ENCODE measurements at places on chromosomes 6 and 20. TPM values are rescaled to one million over a fixed set of nuclear protein-coding genes. Genes with fewer than 3 reads are reported as not detected.

The VSX1 gene
- total RNA-seq, result not detected

The RSPO4 gene
- not detected for total RNA-seq

DNA sequence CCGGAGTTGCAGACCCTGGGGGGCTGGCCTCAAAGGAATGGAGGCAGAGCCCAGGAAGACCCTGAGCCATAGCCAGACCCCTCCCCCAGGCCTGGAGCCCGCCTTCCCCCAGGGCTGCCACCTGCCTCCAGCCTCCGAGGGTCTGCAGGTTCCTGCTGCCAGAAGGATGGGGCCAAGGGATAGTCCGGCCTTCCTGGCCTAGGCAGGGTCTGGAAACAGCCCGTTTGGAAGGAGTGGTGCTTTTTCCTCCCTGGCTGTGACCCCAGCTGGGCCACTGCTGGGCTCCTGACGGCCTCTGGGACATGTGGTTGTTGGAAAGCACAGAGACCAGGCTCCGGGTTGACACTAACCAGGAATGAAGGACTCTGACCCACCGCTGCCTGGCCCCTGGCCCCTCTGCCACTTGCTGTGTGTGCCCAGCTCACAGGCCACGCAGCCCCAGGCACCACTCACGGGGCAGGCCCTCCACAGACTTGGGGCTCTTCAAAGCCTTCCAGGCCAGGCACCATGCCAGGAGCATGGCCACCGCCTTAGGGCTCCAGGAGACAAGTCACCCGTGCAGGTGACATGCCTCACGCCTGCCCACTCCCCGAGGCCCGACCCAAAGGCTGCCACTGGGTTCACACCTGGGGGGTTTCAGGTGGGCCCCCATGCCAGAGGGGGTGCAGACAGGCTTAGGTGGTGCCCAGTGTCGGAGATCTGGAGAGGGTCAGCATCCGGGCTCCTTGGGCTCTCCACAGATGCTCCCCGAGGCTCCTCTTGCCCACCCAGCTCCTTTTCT lies 3.9 kb upstream of the LAMA5 start:
- no peaks in the 10 kb centered on the region for H3K27me3 ChIP-seq
- H3K4me3 ChIP-seq, result no peak overlapping the region
- no peak for DNase-seq
- H3K4me1 ChIP-seq, result peaks cover 88% of the 10 kb centered on the region
- H3K27ac ChIP-seq, result peak overlapping the region; percentile 98

DNA sequence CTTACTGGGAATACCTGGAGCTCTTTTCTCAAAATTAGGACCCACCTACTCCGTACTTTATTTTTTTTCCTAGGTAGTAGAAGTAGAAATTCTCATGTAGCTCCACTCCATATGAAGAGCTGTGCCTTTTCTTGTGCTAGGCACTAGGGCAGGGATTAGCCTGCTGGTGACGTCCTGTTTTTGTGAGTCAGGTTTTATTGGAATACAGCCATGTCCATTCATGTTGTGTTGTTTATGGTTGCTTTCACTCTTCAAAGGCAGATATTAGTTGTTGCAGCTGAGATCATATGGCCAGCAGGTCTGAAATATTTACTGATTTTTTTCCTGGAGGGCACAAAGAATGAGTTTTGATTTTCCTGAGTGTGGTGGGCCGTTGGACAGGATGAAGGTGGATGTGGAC lies 20.5 kb downstream of the XRN2 start:
- no peak overlapping the region for H3K27ac ChIP-seq
- H3K4me1 ChIP-seq, result peaks cover 38% of the 10 kb centered on the region
- no peaks in the 10 kb centered on the region for H3K27me3 ChIP-seq
- DNase-seq, result no peak
- no peaks in the 10 kb centered on the region for H3K36me3 ChIP-seq

GRCh38 chr6:135939208-135939591 lies 87.7 kb downstream of the PDE7B start:
- H3K27ac ChIP-seq, result no peak overlapping the region
- H3K4me3 ChIP-seq, result no peak overlapping the region
- no peaks in the 10 kb centered on the region for H3K27me3 ChIP-seq

DNA sequence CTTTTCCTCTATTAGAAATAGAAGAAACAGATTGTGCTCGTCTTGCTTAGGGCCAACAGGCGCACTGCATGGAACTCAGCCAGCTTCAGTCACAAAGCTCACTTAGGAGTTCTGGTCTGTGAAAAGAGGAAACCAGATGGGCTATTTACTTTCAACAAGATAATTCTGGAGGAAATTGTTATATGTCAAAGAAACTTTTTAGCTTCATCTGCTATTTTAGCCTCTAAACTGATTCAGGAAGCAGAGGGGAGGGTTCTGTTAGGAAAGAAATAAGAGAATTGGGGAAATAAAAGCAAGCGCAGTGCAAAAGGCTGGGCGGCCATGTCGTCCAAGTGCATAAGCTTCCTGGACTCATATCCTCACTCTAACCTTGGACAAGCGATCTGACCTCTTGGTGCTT lies 21.3 kb downstream of the PRKN start:
- peak overlapping the region; percentile 61 for H3K27ac ChIP-seq
- H3K27me3 ChIP-seq, result no peaks in the 10 kb centered on the region

- no peak overlapping the region for H3K4me3 ChIP-seq
- H3K27ac ChIP-seq, result no peak overlapping the region
- no peaks in the 10 kb centered on the region for H3K27me3 ChIP-seq
These were observed 192.9 kb downstream of the AIG1 start for GRCh38 chr6:143253586-143253985.

- DNase-seq, result no peak
- peaks cover 22% of the 10 kb centered on the region for H3K4me1 ChIP-seq
- no peak overlapping the region for H3K27ac ChIP-seq
- no peaks in the 10 kb centered on the region for H3K27me3 ChIP-seq
These were observed 283.0 kb upstream of the MARCKS start for GRCh38 chr6:113574147-113574546.

DNA sequence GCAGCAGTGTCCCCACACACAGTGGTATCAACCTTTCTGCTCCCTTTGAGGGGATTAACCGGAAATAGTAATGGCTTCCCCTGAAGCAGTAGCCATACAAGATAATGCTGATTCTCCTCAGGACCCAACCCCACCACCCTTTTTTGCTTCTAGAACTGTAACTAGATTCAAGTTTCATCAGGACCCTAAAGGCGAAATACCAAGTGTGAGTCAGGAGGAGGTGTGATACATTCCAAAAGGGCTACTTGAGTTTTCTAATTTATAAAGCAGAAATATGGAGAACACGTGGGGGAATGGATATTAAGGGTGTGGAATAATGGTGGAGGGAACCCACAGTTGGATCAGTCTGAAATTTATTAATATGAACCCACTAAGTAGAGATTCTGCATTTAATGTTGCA lies 51.5 kb upstream of the CAP2 start:
- H3K4me3 ChIP-seq, result no peak overlapping the region
- no peaks in the 10 kb centered on the region for H3K27me3 ChIP-seq
- DNase-seq, result no peak
- H3K27ac ChIP-seq, result no peak overlapping the region
- peaks cover 3% of the 10 kb centered on the region for H3K4me1 ChIP-seq
- no peaks in the 10 kb centered on the region for H3K36me3 ChIP-seq

GRCh38 chr6:91476000-91476399 lies 889.1 kb upstream of the MAP3K7 start:
- H3K4me1 ChIP-seq, result peaks cover 4% of the 10 kb centered on the region
- H3K27me3 ChIP-seq, result no peaks in the 10 kb centered on the region
- no peaks in the 10 kb centered on the region for H3K36me3 ChIP-seq
- DNase-seq, result no peak

DNA sequence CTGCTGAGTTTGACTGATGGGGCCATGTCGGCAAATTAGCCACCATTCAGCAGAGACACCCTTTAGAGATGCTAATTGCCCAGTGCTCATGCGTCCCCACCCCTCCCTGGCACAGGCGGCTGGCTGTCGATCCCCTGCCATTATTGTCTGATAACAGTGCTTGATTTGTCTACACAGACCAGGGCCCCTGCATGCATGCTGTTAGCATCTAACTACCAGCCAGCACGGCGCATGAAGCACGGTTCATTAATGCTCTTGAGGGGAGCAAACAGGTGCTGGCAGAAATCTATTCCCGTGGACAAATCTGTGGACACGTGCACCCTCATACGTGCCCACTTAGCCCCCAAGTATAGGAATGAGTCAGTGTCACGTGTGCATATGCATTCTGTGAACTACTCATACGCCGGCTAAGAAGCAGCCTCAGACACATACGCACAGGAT lies 32.2 kb downstream of the KCNB1 start:
- peak overlapping the region; percentile 92 for H3K27ac ChIP-seq
- no peaks in the 10 kb centered on the region for H3K27me3 ChIP-seq
- H3K4me1 ChIP-seq, result peaks cover 60% of the 10 kb centered on the region
- DNase-seq, result no peak
- no peaks in the 10 kb centered on the region for H3K36me3 ChIP-seq
- H3K4me3 ChIP-seq, result no peak overlapping the region

DNA sequence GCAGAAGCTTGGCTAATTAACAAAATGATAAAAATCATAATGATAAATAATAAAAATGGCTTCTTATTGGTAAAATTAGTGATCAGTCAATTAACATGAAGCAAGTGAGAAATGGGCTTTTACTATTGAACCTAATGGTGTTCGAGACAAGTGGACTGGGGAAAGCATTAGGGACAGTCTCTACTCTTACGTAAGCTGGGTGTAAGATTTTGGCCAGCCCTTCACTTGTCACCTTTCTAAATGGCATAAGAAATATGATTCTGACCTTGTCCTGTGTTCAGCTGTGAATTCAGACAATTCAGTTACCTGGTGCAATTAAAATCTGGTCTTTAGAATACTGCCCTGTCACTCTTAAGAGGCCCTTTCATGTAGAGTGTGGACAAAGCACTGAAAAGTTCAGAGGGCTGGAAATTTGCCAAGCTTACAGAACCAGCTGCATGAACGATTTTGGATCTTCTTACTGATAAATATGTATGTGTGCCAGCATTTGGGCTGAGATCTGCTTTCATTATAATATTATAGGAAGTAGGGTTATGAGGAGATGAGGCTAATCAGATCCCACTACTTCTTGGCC lies 115.9 kb downstream of the QRSL1 start:
- H3K4me3 ChIP-seq, result no peak overlapping the region
- H3K36me3 ChIP-seq, result no peaks in the 10 kb centered on the region
- H3K4me1 ChIP-seq, result no peaks in the 10 kb centered on the region
- H3K27ac ChIP-seq, result no peak overlapping the region
- DNase-seq, result no peak

DNA sequence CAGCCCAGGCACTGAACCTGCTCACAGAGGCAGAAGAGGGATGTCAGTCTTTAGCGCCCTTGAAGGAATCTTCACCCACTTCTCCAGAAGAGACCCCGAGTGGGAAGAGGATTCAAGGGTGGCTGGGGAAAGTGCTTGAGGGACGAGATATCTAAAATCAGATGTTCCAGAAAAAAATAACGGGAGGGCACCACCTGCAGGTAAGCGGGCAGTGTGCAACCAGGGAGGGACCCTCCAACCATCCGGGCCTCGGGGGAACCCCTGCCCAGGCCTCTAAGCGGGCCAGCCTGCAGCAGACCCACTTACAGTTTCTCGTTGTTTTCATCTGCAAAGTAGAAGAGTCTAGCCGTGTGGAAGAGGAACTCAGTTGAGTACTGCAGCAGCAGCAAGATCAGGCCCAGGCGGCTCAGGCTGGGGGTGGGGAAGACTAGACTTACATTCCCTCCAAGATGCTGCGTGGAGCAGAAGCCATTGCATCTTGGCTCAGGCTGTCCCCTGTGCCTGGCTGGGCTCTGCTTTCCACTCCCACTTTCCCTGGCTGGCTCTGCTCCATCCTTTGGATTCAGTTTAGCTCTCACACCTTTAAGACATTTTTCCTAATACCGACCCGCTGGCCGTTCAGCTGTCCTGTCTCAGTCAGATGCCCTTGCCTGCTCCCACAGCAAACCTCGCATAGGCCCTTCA lies 71.0 kb downstream of the TRAM2 start:
- no peaks in the 10 kb centered on the region for H3K27me3 ChIP-seq
- peaks cover 40% of the 10 kb centered on the region for H3K4me1 ChIP-seq
- H3K36me3 ChIP-seq, result peaks cover 40% of the 10 kb centered on the region
- peak overlapping the region; percentile 26 for H3K27ac ChIP-seq

DNA sequence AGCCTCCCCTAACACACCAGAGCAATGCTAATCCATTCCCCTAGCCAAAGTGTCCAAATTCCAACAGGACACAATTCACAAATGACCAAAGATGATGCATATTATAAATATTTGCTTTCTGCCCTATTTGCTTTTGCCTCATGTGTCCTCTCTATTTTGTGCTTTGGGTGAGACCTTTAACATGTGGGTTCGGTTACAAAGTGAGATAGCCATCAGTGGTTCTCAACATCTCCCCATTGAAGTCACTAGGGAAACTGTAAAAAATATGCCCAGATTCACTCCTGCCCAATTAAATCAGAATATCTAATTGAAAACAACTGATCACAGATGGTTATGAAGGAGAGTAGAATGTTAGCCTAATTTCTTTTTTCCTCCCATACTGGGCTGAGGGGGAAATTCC lies 159.2 kb downstream of the MTFR2 start:
- no peak for DNase-seq
- no peak overlapping the region for H3K27ac ChIP-seq
- no peaks in the 10 kb centered on the region for H3K36me3 ChIP-seq
- no peaks in the 10 kb centered on the region for H3K27me3 ChIP-seq
- no peaks in the 10 kb centered on the region for H3K4me1 ChIP-seq

DNA sequence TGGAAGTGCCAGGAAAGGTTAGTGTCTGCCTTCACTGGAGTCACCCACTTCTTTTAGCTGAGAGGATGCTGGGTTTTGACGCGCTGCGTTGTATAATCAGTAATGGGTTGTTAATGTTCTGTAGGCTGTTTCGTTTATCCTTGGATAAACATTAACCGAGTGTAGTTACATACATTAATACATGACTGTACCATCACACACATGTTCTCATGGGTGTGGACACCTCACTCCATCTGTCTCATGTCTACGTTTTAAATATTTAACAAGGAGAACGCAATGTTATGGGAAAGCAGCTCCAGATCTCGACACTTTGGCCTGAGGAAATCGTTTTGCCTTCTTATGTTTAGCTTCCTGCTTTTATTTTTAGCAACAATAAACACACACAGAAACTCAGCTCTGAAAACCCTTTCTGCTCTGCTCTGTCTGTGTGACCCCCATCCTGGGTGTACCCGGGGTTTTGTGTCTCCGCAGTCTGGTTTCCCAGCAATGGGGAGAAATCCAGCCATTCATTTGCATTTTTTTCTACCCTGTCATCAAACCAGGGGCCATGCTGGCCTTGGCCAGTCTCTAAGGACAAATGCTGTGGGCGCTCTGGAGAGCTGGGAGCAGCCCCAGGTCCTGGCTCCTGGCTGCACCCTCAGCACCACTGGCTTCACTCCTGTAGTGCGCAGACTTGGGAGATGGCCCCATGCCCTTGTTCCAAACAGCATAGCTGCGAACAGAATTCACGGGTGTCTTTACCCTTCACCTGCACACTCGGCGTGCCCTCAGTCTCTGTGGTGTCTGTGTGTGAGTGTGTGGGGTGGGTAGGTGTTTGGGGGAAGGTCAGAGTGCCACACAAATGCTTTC lies 110.8 kb downstream of the ERMARD start:
- no peaks in the 10 kb centered on the region for H3K27me3 ChIP-seq
- no peak overlapping the region for H3K4me3 ChIP-seq
- no peak for DNase-seq
- H3K27ac ChIP-seq, result no peak overlapping the region
- H3K4me1 ChIP-seq, result peaks cover 3% of the 10 kb centered on the region
